ENCODE measurements at places on chromosomes 3 and 15.

DNA sequence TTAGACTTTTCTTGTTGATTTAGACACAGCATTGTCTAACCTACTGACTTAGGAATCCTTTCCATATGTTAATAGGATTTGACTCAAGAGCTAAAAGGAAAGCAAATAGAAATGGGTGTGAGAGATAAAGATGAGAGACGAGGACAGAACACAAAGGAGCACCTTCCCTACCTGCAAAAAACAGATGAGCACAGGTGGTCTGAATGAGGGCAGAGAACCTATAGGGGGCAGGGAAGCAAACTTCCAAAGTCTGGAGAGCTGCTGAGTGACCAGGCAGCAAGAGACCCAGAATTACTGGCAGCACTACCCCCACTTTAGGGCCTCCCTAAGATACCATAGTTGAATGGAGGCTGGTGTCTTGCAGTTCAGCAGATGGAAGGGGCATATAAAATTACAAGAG is 98.1 kb upstream of the CTNNB1 start:
- DNase-seq: no peak

GRCh38 chr3:56938530-56938929 is 121.9 kb upstream of the SPATA12 start:
- DNase-seq: no peak

GRCh38 chr3:123140550-123140949 is 61.2 kb upstream of the SEC22A start:
- DNase-seq: no peak

DNA sequence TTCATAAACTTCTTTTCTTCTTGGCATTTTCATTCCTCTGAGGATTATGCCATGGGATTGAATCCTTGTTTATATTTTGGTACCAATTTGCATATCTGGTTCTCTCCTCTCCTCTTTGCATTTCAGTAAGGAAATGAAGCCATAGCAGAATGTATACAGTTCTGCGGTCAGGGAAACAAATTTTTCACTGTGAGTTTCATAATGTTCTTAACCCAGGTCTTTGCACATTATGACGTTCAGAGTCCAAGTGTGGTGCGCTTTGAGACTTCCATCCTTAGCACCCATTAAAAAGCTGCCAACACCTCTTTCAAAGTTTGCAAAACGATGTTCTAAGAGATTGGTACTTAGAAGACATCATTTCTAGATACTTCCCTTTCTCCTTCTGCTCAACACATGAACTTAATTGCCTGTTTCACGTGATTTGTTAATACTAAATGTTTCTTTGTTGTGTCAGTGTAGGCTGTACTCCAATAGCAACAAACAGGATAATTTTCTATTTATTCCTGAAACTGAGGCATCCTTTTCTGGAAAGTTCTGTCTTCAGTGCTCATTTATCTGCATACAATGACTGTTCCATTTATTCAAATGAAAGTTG is 953.1 kb upstream of the NR2F2 start:
- no peak for DNase-seq

- no peak for DNase-seq
These were observed 49.5 kb upstream of the PCSK6 start for GRCh38 chr15:101538996-101539395.

DNA sequence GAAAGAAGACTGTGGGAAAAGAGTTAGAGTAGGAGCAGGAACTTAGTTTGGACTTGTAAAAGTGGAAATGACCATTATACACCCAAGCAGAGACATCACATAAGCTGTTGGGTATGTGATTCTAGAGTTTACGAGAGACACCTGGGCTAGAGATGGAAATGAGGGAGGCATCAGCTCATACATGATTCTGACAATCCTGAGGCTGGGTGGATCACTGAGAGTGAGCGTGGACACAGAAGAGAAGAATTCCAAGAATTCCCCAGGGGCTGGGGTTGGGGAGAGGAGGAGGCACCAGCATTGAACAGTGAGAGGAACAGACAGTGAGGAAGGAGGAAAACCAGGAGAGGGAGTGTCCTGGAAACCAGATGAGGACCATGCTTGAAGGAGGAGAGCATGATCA is 113.5 kb downstream of the KCNAB1 start:
- DNase-seq: no peak

- no peak for DNase-seq
These were observed 53.6 kb downstream of the RHCG start for GRCh38 chr15:89442671-89443307.

DNA sequence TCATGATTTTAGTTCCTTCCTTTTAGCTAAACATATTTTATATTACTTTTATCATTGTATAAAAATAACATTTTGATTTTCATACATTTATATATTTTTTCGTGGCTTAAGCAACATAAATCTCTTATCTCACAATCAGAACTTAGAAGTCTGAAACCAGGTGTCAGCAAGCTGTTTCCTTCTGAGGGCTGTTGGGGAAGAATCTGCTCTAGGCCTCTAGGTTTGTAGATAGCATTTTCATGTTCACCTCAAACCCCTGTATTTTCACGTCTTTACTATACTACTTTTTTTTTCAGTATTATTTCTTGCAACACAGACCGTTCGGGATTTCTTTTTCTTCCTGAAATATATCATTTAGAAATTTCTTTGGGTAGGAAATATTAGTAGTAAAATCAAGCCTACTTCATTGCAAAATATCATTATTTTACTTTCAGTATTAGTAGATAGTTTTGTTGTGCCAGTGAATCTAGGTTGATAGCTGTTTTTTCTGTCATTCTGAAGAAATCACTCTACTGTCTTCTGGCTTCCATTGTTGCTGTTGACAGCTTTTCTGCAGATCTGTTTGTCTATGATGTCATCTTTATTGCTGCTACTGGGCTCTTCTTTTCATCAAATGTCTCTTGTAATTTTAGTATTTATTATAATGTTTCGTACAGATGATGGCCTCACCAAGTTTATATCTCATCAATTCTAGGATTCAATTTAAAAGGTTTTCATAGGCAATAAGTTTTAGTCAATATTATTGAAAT is 756.3 kb downstream of the VGLL3 start:
- no peak for DNase-seq

- DNase-seq: no peak
These were observed 357.5 kb downstream of the FOXP1 start for GRCh38 chr3:71225951-71226564.

- no peak for DNase-seq
These were observed 3.1 kb upstream of the ACKR4 start for GRCh38 chr3:132593947-132594323.

DNA sequence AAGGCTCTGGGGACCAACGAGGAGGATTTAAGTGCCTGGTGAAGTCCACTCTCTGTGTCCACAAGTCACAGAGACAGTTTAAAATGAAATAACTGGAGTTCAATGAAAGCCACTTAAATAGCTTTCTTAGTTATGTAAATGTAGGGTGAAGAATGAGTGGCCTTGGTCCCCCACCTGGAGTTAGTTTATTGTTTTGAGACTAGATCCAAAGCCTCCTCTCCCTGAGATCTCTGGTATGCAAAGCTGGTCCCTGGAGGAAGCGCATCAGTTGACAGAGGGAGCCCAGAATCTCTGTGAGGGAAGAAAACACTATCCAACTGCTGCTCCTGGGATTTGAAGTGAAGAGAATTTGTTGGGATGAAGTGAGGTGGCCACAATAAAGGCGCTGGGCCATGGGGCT is 40.5 kb downstream of the EXOG start:
- DNase-seq: no peak

DNA sequence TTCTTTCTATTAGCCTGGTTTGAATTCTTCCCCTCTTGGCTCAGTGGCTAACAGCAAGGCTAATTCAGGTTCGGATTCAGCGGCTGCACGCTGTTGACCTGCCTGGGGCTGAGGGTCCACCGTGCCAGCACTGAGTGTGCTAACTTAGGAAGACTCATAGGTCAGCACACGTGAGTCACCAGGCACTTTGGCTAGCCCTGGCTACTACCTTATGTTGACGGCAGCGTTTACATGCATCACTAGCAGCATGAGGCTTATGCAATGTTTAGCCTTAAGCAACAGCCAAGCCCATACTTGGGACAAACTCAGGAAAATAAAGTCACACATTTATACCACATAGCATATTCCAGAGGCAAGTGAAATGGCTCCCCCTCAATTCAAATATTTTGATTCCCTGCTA is 137.7 kb downstream of the RAB11A start:
- no peak for DNase-seq

- DNase-seq: no peak
These were observed 13.0 kb downstream of the AGTR1 start for GRCh38 chr3:148710665-148711064.

All from effector CD4-positive, alpha-beta T cell (primary cell).